ENCODE measurements at places on chromosomes 7 and 10. TPM values are rescaled to one million over a fixed set of nuclear protein-coding genes. Genes with fewer than 3 reads are reported as not detected.
A peak's percentile ranks its signal among the peaks of the same experiment; 100 is the strongest.

ZC3HAV1L gene
- total RNA-seq: 8.7 TPM

MYL7 gene
- not detected for total RNA-seq

GRCh38 chr7:131726031-131726430, 169.6 kb upstream of the PODXL start:
- no peak for DNase-seq

DNA sequence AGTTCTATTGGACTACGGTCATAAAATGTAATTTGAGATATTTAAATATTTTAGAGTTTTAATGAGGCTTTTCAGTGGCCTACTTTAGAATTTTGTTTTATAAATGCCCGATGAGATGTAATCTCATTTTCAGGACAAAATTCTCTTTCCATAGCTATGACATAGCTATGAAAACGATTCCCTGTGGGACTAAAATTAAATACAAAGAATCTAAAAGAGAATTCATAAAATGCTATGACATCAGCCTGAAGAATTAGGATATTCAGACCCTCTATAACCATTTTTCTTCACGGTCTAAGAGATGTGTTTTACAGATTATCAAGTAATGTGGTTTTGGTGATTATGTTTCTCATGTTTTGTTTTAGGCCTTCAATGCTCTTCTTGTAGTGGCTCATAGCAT, 48.2 kb upstream of the ODAD2 start:
- no peak for DNase-seq

GRCh38 chr10:92756201-92757065, 66.7 kb downstream of the HHEX start:
- DNase-seq: no peak

C10orf90 gene
- 2.0 TPM for total RNA-seq

DNA sequence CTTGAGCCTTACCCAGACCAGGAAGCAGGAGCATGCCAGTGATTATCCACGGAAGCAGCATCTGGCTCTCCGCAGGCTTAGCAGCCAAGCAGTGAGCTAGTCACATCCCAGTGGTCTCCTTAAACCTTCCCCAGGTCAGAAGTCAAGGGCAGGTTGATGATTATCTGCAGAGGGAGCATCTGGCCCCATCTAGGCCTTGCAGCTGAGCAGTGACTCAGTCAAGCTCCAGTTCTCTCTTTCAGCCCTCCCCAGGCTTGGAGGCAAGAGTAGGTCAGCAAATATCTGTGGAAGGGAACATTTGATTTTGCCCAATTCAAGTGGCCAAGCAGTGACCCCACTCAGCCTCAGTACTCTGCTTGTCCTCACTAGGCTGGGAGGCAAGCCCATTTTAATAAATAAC, 61.6 kb downstream of the ANKRD7 start:
- DNase-seq: no peak

- no peak for DNase-seq
These were observed 3.7 kb downstream of the NPC1L1 start for GRCh38 chr7:44537442-44537841.

DNA sequence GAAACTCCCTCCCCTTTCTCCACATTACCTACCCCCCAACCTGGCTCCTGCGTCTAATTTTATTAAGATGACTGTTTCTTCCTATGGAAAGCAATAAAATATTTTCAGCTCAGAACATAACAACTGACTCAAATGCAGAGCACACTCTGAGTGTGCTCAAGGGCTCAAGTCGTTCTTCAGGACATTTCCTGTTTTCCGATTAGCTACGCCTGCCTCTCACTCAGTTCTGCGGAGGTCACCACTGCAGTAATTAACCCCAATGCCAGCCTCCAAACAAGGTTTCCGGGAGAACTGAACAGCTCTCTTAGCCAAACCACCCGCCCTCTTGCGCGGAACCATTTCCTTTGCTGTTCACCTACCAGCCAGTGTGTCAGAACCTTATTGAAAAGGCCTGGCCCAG, 19.3 kb downstream of the MYOF start:
- DNase-seq: peak; percentile 92

TBXAS1 gene
- total RNA-seq: 21.8 TPM

GRCh38 chr10:110649347-110650264, 5.5 kb downstream of the RBM20 start:
- DNase-seq: no peak

SUFU gene
- 2.7 TPM for total RNA-seq

IMPDH1 gene
- total RNA-seq: 128 TPM

- peak; percentile 75 for DNase-seq
These were observed 482.6 kb downstream of the IPMK start for GRCh38 chr10:57785068-57785467.

TAS2R39 gene
- total RNA-seq: not detected

- peak; percentile 97 for DNase-seq
These were observed 7.3 kb downstream of the SLC16A9 start for GRCh38 chr10:59702347-59702746.

DNA sequence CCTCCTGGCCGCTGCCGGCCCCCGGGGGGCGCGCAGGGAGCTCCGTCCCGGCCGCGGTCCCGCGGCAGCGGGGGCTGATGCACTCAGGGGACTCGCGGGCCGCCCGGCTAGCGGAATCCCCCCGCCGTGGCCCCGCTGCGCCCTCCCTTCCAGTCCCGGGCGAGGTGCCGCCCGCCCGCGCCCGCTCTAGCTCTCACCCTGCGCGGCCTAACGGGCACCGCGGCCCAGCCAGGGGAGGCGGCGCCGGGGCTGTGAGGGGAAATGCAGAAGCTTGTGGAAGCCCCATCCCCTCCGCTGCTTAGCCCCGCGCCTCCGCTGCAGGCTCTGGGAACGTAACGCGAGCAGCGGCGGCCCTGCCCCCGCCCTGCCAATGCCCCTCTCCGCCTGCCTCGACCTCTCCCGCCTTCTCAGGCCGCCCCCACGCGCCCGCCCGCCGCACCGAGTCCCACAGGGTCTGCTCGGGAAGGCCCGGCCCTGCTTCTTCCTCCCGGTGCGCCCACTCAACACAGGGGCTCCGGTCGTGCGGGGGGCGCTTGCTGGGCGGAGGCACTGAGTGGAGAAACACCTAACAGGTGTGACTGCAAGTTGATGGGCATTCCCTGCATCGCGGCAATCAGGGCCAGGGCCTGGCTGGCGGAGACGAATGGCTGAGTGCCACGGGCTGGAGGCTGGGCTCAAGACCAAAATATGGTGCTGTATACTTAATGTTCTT, 384 bp upstream of the TMEM229A start:
- no peak for DNase-seq

DNA sequence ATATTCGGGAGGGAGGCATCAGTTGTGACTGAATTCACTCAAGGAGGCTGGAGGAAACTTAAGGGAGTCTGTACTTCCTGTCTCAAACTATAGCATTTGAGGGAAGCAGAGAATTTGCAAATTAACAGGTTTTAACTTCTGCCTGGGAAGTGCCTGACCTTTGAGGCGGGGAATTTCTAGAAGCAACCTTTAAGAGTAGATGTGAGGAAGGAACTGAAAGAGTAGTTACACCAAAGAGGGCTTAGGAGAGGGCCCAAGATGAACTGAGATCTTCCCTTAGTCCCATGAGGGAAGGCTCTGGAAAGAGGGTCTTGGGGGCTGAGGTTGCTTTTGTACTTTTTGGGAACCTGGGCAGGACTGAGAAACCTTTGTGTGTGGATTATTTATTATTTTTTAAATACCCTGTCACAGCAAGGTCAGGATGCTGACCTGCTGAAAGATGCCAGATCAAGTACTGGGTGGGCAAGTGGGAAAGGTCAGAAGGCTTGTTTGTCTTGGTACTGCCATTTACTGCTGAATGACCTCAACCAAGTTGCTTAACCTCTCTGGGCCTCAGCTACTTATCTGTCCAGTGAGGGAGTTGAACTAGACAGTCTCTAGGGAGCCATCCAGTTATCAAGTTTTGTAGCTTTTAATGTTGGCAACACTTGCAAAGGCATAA, 2.4 kb downstream of the GPR158 start:
- no peak for DNase-seq

- peak; percentile 66 for DNase-seq
These were observed 149.5 kb downstream of the SFMBT2 start for GRCh38 chr10:7261351-7261750.

GRCh38 chr10:80077869-80078447, 507 bp upstream of the TMEM254 start:
- no peak for DNase-seq

ITPRIP gene
- total RNA-seq: 10.3 TPM

DNA sequence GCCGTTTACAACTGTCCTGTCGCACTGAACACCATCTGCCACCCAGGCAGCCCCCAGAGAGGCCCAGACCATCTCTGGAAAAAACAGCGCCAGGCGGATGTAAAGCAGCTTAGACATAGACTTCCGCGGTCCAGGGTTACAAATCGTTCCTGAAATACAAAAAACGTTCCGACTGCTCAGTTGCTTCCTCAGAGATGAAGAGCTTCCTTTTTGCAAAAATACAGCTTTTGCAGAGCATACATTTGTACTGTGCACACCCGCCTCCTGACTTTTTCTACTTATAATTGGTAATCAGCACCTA, 11.4 kb downstream of the DAGLB start:
- DNase-seq: no peak

DNA sequence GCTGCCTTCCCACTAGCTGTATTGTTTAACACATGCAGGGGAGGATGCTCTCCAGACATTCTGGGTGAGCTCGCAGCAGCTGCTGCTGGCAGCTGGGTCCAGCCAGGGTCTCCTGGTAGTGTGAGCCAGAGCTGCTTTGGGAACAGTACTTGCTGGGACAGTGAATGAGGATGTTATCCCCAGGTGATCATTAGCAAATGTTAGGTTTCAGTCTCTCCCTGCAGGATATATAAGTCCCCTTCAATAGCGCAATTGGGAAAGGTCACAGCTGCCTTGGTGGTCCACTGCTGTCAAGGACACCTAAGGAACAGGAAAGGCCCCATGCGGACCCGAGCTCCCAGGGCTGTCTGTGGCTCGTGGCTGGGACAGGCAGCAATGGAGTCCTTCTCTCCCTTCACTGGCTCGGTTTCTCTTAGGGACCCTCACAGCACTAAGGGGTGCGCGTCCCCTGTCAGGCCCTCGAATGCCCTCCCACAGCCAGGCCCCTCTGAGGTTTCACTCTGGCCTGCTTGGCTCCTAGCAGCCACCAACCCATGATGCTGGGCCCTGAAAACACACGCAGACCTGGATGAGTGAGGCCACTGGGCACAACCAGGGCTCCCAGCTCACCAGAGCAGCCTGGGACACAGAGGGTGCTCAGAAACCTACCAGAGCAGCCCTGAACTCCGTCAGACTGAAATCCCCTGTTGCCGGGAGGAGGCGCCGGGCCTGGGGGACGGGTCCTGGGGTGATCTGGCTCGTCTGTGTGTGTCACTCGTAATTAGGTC, 173.0 kb upstream of the LANCL2 start:
- no peak for DNase-seq

AKR1C8 gene
- not detected for total RNA-seq

DNA sequence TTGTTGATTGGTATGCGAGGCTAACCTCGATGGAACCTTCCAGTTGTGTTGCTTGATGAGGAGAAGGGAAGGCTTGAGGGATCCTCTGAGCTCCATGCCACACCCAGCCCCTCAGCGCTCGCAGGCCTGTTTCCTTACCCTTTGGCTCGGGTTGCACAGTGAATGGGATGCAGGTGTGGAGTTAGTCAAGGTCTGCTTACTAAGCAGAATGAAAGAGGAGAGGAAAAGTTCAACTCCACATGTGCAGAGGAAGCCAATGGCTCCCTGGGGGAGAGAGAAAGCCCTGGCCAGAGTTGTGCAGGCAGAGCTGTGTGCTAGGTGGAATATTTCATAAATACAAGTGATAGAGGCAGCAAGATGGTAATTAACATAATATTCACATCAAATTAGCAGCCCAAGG, 85.5 kb downstream of the JCAD start:
- DNase-seq: no peak

GRCh38 chr10:112960151-112960681, 10.2 kb downstream of the TCF7L2 start:
- no peak for DNase-seq

DNA sequence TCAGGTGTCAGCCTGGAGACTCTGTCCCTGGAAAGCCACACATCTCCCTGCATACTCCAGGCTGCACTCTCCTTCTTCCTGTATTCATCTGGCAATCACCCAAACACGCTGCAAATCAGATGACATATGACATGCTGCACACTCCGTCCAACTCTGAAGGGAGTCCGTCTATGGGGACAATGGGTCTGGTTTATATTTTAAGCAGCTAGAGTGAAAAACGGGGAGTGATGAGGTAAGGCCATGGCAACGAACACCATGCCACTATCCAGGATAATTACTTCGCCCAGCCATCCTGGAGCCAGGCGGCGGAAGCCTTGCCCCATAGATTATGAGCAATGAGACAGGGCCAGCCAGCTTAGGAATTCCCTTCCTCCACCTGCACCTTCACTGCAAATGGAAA, 140.1 kb downstream of the PLXNA4 start:
- DNase-seq: no peak

DNA sequence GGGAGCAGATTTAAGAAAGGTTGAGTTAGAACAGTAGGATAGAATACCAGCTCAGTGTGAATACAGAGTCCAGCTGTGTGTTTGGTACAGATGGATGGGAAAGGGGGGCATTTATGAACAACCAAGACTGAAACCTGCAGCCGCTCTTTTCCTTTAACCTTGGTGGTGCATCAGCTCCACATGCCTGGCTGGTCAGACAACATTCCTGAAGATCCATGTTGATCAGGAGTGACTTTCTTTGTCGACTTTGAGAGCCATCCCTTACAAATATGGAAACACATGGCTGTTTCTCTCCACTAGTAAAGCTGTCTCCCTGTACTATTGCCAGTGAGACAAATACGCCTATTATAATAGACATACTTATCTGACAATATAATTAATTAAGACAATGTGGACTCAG, 476.5 kb upstream of the IGFBP3 start:
- DNase-seq: peak; percentile 11

GRCh38 chr10:62805231-62806099, 945 bp downstream of the ADO start:
- DNase-seq: peak; percentile 84

DNA sequence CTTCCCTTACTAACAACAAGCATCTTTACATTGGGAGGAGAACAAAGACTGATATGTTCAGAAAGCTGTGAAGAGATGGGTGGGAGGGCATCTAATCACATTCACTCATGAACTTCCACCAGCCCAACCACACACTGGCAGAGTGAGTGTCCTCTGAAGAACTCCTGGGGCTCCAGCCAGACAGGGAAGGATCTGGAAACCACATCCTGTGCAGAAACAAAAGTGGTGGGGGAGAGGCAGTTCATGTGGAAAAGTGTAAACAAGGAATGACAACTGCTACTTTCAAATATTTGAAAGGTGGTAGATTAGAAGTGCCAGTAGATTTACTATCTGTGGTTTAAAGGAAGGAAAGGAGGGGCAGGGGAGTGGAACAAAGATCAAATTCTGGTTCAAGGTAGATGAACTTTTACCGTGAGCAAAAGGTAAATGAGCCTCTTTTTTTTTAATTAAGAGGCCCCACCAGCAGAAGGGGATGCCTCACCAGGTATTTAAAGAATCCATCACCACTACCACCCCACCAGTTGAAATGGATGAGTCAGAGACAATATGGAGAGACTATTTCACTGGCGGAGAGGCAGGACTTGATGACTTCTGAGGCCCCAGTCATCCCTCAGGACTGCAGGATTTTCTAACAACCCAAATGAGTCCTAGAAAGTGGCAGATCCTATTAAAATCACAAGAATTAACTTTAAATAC, 34.5 kb downstream of the GOT1 start:
- peak; percentile 91 for DNase-seq

- no peak for DNase-seq
These were observed 308.3 kb upstream of the STEAP1 start for GRCh38 chr7:89845952-89846351.

- DNase-seq: no peak
These were observed 337.1 kb upstream of the AKR1E2 start for GRCh38 chr10:4488904-4489303.

Data from PC-3 (cell line).